ENCODE measurements at places on chromosomes 16 and 17. TPM values are rescaled to one million over a fixed set of nuclear protein-coding genes. Genes with fewer than 3 reads are reported as not detected.
A peak's percentile ranks its signal among the peaks of the same experiment; 100 is the strongest.

The G6PC1 gene
- not detected for total RNA-seq

The RMI2 gene
- not detected for total RNA-seq

DNA sequence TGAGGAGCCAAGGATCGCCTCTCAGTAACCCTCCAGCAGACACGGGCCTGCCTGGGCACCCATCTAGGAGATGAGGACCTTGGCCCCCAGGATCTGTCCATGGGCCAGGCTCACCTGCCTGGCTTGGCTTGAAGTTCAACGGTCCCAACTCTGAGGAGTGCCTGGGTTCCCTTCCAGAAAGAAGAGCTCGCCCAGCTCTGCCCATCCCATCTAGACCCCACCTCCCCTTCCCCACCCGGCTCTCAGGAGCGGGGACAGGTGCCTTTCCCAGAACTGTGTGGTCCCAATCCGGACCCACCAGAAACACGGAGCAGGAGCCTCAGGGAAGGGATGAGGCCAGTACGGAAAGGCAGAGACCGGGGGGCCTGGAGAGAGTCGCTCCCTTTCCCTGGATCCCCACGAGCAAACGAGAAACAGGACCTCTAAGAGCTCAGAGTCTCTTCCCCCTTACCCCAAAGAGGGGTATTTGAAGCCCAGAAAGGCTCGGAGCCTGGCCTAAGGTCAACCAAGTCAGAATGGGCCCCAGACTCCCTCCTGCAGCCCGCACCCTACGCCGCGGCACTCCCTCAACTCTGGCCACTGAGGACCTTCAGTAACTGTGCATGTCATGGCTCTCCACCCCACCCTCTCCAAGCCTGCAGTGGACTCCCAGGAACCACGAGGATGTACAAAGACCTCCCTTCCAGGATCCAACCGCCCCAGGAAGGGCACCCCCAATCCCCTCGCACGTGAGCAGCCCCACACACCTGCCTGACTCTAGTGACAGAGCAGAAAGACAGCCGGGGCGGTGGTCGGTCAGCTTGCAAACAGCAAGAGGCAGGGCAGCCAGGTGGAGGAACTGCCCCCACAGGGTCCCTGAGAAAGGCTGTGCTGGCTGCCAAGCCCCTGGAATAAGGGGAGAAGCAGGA, 5.4 kb downstream of the CLUH start:
- no peak for DNase-seq

DNA sequence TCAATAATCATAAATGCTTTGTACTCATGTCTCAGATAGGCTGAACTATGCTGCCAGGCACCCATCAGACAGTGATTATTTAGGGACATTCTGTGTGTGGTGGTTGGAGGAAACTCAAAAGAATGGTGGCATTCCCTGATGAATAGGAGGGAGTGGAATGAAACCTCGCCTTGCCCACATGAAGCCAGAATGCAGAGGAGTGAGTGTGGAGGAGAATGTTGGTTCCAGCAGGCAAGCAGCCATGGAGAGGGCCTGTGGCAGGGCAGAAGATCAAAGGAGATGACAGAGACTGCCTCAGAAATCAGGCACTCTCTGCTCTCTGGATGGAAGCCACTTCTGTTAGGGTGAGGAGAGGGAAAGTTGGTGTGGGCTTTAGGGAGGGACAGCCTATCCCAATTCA, 22.5 kb downstream of the KCTD19 start:
- no peak for DNase-seq

GRCh38 chr16:76318565-76318964, 41.4 kb downstream of the CNTNAP4 start:
- DNase-seq, result no peak

DNA sequence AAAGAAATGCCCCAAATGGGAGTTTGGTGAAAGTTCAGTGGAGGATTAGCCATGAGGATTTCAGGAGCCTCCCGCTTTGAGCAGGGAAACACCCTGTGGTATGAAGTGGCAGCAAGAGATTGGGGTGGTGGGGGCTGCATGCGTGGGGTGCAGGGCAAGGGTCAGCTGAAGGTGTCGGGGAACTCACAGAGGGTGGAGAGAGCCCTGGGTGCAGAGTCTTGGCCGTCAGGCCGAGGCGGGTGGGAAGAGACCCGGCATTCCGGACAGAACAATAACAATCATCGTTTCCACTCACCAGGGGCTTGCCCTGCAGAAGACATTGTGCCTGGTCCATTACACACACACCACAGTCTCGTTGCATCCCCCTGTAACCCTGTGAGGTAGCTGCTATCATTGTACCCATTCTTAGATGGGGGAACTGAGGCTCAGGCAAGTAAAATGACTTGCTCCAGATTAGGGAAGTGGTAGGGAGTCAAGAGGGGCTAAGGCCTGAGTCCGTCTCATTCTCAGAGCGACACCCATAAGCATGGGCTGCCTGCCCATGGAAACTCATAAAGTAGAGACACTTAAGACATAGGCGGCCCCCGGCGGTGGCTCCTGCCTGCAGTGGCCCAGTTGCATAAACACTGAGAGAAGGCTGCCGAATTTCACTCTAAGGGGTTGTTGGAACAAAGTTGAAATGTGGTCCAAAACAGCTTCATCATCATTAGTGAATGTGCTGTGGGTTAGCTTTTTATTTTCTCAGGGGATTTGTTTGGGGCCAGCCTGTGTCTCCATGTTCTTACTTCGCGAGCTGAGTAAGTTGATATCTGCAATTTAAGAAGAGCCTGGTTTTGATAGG, 93.3 kb downstream of the CMIP start:
- no peak for DNase-seq

DNA sequence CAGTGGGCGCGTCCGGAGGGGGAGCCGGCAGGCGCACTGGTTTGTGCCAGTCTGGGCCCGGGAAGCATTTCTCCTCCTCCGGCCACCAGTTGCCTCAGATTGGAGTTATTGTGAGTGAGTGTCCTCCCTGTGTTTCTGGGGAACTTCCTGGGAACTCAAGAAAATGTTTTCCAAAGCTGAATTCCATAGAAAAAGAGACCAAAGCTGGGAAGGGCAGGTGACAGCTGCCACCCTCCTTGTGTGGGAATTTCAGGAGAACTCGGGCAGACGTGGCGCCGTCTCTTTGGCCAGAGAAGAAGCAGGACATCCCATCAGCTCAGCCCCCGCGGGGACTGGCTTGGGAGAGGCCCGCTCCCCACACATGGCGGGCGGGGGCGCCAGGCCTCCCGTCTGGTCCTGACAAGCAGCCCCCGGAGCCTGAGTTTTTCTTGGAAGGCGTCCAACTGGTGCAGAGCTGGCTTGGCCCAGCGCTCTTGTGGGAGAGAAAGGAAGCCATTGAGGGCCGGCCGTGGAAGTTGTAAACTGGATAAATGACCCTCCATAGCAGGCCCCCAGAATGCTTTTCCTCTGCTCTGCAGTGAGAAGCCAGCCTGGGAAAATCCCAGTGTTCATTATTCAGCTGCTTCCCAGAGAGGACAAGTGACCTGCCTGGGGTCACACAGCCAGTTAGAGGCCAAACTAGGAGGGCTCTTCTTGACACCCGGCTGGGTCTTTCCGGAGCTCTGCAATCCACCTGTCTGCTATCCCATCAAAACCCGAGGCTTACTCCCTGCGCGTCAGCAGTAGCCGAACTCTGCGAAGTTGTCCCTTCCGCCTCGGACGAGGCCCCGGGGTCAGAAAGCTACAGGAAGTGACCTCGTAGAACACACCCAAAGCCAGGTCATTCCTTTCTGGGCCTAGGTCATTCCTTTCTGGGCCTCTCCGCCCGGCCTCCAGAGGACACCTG, 39.2 kb upstream of the GSE1 start:
- peak; percentile 78 for DNase-seq

GRCh38 chr17:19348081-19348650, 14.4 kb downstream of the B9D1 start:
- DNase-seq, result peak; percentile 11

GRCh38 chr16:84498859-84499620, 5.4 kb downstream of the MEAK7 start:
- no peak for DNase-seq

DNA sequence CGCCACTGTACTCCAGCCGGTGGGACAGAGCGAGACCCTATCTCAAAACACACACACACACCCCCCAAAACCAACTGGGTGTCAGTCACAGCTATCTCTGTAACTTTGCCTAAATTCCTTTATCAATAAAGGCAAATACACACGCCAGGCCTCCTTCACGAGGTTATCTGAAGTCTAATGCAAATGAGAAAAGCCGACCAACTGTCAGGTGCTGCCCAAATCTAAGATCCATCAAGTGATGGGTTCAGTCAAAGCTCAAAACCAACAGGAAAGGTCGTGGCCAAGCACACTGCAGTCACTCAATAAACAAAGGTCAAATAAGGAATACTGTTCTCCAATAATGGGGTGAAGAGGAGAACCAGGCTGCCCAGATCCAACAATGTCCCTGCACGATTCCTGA, 1.1 kb downstream of the ANKFY1 start:
- no peak for DNase-seq

DNA sequence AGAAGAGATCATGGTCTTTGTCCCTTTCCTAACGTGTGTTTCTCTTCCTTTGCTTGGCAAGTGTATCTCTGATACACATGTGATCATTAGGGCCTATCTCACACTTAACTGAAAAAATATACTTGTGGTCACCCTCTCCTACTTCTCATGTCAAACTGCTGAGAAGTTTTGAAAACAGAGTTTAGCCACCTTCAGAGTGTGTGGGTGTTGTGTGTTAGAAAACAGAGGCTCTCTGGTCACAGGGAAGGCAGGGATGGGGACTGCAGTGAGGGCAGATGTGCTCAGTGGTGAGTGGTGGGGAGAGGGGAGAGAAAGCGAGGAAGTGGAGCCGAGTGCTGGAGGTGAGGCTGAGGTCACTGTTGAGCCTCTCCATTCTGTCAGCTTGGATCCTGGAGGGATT, 29.4 kb downstream of the GRB7 start:
- DNase-seq, result no peak

GRCh38 chr16:88810912-88811768, 588 bp downstream of the APRT start:
- peak; percentile 81 for DNase-seq

GRCh38 chr16:4203748-4204147, 38.1 kb downstream of the SRL start:
- DNase-seq, result no peak

- no peak for DNase-seq
Measured at GRCh38 chr17:40281663-40282062, 6.0 kb upstream of the CDC6 start.

GRCh38 chr17:5020502-5021023, 14.7 kb downstream of the SLC52A1 start:
- DNase-seq, result no peak

GRCh38 chr17:37116671-37117185, 168.0 kb downstream of the AATF start:
- DNase-seq, result no peak

- DNase-seq, result peak; percentile 49
Measured at GRCh38 chr17:47840001-47840741, 902 bp downstream of the SCRN2 start.

Measured in uterus (tissue), 4 donors.